ENCODE measurements at places on chromosomes 4 and X.

GRCh38 chr4:77393996-77394395 is 211.6 kb upstream of the CXCL13 start:
- no peak for DNase-seq

GRCh38 chrX:95903490-95903889 is 781.2 kb upstream of the DIAPH2 start:
- no peak for DNase-seq

- no peak for DNase-seq
Measured at GRCh38 chr4:37981425-37981824, 21.2 kb downstream of the PTTG2 start.

GRCh38 chrX:20743046-20743445 is 476.3 kb upstream of the RPS6KA3 start:
- peak; percentile 6 for DNase-seq

DNA sequence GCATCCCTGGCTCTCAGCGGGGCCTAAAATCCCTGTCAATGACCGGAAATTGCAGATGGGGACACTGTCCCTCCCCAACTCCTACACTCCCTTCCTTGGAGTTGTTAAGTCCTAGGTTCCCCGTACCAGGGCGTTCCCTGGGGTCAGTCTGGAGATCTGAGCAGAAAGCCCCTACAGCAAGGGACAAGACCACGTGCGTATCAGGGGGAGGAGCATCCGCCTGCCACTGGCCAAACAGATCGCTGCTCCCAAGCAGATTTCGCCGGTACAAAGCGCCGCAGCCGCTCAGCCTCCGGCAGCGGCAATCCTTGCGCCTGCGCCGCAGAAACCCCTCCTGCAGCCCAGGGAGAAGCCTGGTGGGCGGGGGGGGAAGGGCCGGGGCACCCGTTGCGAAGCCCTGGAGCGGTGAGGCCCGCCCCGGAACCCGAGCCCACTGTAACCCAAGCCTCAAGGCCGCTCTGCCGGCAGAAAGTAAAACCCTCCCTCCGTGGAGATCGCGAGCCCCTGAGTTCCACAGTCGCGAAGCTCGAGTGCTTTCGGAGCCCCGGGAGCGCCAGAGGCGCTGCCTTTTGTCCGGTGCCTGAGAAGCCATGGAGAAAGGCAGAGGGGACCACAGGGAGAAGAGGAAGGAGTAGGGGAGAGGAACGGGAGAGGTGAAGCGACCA is 2.7 kb downstream of the CRMP1 start:
- peak; percentile 79 for DNase-seq

DNA sequence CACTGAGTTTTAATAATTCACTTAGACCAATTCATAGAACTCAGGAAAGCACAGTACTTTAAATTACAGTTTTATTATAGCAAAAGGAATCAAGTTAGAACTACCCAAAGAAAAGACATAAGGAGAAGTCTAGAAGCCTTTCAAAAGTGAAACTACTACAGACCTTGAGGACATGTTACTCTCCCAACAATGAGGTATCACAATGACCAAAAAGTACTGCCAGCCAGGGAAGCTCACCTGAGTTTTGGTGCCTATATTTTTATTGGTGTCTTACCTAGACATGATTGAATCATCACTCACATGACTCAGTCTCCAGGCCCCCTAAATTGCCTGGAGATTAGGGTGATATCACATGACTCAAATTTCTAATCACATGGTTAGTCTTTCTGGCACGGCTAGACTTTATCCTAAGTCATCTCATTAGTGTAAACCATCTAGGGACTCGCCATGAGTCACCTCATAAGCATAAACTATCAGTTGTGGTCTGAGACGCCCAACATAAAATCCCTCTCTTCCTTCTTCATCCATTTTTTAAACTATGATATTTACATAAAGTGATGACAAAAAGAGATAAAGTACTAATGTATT is 372.3 kb downstream of the TMA16 start:
- no peak for DNase-seq

- no peak for DNase-seq
Measured at GRCh38 chr4:85952972-85953650, 406.7 kb downstream of the MAPK10 start.

DNA sequence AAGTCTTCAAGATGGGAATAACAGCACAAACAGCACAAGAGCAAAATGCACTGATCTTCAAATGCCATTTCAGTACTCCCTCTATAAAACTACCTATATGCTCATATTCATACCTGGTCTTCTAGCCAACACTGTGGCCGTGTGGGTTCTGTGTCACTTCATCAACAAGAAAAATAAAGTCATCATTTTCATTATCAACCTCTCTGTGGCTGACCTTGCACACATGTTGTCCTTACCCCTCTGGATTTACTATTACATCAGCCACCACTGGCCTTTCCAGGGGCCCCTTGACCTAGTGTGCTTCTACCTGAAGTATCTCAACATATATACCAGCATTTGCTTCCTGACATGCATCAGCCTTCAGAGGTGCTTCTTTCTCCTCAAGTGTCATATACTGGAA is 59.6 kb upstream of the GPR174 start:
- no peak for DNase-seq

DNA sequence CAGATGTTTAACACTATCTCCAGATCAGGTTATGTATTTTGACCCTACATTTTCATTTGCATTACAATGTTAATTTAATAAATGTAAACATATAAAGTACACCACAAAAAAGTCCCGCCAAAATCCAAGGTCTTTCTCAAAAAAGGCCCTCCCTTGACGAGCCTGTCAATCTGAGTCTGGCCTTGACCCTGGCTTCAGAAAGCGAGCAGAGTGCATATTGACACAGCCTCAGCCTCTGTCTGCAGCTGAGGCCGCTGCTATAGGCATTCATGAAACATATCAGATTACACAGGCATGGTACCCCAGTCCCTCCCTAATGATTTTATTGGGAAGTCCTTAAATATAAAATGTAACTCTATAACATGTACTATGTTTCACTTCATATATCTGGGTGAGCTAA is 6.2 kb downstream of the MBNL3 start:
- no peak for DNase-seq

DNA sequence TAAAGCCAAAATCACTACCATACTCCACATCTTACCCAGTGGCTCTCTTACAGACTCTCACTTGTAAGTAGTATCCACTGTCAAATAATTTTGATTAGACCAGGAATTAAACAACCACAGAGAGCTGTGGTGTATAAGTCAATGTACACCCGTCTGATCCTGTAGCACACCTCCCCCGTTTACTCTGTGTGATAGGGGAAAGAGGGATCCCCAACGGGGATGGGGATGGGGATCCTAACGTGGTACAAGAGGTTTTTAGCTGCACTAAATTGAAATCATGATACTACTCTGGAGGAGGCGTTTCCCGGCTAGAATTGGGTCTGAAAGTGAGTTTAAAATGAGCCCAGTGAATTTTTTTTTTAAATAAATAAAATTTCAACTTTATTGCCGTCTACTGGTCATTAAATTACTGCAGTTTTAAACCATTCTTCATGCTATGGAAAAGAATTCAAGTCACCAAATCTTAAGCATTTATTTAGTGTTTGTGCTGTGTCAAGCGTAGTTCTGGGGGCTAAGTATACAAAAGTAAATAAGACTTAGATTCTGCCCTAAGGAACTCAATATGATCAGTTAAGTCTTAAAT is 76.6 kb downstream of the INTS12 start:
- peak; percentile 18 for DNase-seq

GRCh38 chr4:33739884-33740632 is 2504.3 kb downstream of the ARAP2 start:
- no peak for DNase-seq

DNA sequence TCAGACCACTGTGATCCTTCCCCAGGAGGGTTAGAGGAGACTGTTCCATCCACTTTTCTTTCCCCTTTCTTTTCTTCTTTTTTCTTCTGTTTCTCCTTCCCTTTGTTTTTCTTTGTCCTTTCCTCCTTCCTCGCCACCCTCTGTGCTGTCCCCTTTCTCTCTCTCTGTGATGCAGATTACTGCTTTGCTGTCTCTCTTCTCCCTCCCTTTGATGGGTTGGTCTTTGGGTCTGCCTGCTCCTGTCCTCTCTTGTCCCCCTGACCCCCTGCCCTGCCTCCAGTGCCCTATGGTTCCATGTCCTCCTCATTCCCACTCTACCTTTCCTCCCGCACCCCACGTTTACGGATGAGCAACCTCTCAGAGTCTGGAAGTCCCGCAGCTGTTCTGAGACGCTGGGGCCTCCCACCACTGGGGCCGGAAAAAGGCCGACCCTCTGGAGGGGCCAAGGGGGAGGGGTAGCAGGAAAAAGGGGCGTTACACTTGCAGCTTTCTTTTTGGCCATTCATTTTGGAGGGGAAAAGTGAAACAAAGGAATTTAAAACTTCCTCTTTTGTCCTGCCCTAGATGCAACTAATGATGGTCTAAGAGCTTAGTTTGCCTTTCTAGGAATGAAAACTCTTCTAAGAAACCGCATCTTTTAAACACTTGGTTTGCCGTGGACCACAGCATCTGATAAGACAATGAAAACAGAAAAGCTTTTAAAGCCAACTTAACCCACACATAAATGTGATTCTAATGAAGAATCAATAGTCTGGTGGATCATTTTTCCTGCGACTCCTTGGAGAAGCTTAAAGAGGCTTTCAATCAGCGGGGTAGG is 24.5 kb upstream of the TSR2 start:
- no peak for DNase-seq

DNA sequence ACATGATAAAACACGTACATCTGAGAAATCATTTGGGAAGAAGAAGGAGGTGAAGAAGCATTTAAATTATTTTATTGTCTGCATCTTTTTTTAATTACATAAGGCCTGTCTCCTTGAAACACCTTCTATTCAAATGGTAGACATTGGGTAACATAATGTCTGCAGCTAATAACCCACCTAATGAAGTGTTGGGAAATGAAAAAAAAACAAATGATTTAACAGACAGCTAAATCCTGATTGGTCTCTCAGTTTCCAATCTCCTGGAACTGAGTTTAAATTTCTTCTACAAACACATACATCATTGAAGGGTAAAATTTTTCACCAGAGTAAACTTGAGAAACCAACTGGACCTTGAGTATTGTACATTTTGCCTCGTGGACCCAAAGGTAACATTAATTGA is at the start of gene AMTN:
Gene AMTN (plus strand): TSS at position 301 of the 400 bp plus-strand sequence. CDS start 209 bp downstream, outside the sequence.
- DNase-seq, result no peak

GRCh38 chrX:105837232-105837631 is 14.9 kb downstream of the NRK start:
- no peak for DNase-seq

- no peak for DNase-seq
Measured at GRCh38 chrX:71938371-71938770, 27.7 kb downstream of the NHSL2 start.

DNA sequence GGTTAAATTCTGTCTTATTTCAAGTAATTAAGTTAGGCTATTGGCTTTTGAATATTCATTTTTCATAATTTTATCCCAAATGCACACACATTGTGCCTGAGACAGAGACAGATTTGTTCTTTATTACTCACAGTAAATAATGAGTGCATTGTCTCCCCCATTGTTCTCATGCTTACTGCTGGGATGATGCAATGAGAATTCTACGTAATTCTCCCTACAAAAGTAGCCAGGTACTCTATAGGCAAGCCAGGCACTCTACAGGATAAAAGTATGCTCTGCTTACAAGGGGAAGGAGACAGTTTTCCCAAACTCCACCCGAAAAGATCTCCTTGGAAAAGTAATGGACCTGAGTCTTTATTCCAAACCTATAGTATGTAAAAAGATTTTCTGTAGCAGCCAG is 1890.7 kb upstream of the PCDH10 start:
- no peak for DNase-seq

GRCh38 chrX:24870143-24870542 is 145.6 kb downstream of the ARX start:
- no peak for DNase-seq

- no peak for DNase-seq
Measured at GRCh38 chr4:182748949-182749348, 168.2 kb downstream of the DCTD start.

GRCh38 chr4:151314479-151314878 is 10.9 kb downstream of the SH3D19 start:
- no peak for DNase-seq

- no peak for DNase-seq
Measured at GRCh38 chrX:113512700-113513395, 672.2 kb upstream of the AMOT start.

- no peak for DNase-seq
Measured at GRCh38 chr4:37917388-37917787, 26.5 kb downstream of the TBC1D1 start.

DNA sequence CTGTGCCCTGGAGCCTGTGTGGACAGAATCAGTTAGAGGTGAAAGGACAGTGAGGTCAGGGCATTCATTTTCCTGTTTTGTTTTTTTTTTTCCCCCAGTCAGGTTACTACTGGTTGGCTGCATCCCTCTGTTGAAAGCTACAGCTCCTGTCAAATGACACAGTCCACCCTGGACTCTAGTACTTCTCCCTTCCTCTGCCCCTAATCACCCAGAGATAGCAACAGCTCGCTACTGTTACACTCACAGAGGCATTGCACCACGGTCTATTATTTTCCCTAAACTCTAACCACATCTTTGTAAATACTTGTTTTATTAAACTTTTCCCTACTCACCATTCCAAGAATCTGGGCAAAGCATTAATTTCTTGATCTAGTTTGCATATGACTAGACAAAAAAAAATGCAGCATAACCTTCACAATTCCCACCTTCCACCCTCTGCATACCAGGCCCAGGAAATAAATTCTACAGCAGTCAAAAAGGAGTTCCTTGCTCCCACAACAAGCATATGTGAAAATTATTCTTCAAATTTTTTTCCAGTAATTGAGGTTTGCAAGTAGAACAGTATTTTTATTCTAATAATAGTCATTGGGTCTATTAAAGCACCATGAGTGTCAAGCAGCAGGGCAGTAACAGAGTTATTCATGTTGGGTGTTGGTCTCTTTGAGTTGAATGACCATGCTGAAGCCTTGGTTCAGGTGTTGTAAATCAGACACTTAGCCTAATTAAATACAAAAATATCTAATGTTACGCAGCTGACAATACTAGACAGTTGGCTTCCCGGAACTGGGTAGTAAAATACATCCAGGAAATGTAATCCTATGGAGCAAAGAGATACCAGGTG is 329.2 kb downstream of the INPP4B start:
- no peak for DNase-seq

Data from NCI-H1694 treated with DMSO at 0.1 percent for 48 hours (cell line).